T-helper 9 cell (primary cell): ENCODE measurements at places on chromosomes 1 and 21.

GRCh38 chr21:14545906-14546480, at the start of gene SAMSN1:
TSS of gene SAMSN1 (minus strand) at chr21:14546315. CDS start at chr21:14546261, 54 bp downstream.
- peak; percentile 55 for DNase-seq

GRCh38 chr1:176691251-176692228, 228.6 kb downstream of the PAPPA2 start:
- DNase-seq, result no peak

- no peak for DNase-seq
Observed at GRCh38 chr21:30710499-30710898, 8.1 kb downstream of the KRTAP21-3 start.

GRCh38 chr1:62981434-62981833, 197.5 kb downstream of the ATG4C start:
- no peak for DNase-seq

- DNase-seq, result no peak
Observed at GRCh38 chr1:226722240-226722900, 16.7 kb downstream of the ITPKB start.

- DNase-seq, result no peak
Observed at GRCh38 chr1:180230791-180231505, 884 bp downstream of the LHX4 start.

DNA sequence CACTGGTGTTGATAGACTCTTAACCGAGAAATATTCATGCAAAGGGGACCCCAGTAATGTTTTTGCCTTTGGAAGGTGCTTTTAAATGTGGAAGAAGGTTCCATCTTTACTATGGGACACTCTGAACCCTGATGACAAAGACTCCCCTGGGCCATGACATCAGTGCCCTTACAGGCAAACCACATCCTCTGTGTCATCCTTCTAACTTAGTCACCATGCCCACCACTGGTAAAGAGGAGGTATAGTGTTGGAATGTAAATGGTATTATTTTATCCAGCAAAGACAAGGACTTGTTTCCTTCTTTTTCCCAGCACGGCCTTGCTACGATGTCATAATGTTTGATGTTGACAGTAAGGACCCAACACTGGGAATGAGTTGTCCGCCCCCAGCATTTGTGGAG, 12.6 kb downstream of the METTL13 start:
- DNase-seq, result no peak

- DNase-seq, result no peak
Observed at GRCh38 chr21:24895885-24896734, 711.2 kb downstream of the MRPL39 start.

GRCh38 chr1:219171192-219171935, 2.3 kb upstream of the LYPLAL1 start:
- DNase-seq, result no peak

DNA sequence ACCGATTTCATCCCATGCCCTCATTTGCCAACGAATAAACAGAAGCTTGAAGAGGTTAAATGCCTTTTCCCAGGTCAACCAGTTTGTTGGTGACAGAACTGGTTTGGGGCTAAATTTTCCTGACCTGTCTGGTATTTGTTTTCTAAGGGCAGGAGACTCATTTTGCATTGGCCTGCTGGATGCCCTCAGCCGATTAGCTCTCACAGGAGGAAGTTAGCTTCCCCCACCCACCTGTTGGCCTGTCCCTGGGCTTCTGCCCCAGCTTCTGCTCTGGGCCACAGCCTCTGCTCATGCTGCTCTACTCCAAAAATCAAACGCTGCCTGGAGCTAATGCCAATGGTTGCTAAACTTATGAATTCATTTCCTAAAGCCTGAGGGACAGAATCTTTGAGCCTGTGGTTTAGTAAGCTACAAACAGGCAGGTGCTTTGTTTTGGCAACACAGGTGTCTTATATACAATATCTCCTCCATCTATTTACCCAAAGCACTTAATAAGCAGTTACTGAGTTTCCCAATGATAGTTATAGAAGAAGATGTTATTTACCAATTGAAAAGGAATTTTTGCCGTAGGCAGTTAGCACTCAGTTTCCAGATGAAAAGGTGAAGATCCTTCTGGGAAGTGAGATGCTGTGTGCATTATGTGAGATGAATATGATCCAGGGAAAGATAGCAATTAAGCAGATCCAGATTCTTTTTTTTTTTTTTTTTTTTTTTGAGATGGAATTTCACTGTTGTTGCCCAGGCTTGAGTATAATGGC, 82.3 kb downstream of the TM2D1 start:
- no peak for DNase-seq

- DNase-seq, result no peak
Observed at GRCh38 chr1:165542647-165543046, 1.2 kb upstream of the LRRC52 start.

DNA sequence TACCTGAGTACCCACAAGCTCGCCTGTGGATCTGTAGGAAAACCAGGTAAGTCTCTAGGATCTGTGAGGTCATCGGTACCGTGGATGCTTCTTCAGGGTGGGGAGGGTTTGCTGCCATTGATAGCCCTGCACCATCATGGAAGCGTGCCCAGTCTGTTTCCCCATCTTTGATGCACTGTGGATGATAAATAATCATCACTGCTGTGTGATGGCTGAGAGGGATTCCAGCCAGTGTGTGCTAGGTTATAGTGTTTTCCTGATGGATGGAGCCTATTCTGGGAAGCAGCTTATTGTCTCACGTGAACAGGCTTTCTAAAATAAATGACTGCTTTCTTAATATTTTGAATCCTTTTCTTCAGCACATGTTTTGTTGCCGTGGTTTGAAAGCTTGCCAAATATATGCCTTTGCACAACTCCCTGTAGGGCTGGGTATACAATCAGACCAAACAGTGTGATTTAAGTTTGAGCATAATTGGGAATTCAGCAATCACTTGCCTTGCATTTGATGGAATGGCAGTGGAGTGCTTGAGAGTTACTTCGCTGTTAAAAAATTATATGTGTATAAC, 113.8 kb downstream of the CAMTA1 start:
- DNase-seq, result no peak

DNA sequence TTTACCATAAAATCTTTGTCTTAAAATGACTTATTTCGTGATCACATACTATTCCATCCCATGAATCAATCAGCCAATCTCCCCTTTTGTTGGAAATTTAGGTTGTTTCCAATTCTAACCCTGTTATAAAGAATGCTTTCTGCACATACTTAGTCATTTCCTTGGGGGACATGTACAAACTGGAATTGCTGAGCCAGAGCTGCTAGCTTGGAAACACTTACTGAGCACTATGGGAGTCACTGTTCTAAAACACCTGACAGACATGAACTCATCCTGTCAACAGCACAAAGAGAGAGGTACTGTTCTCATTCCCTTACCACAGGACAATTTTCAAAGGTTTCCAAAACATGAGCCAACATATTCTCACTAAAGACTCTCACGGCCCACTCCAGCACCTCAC, 32.1 kb downstream of the AK2 start:
- DNase-seq, result no peak

- no peak for DNase-seq
Observed at GRCh38 chr21:33270986-33271385, 4.8 kb downstream of the IL10RB start.

DNA sequence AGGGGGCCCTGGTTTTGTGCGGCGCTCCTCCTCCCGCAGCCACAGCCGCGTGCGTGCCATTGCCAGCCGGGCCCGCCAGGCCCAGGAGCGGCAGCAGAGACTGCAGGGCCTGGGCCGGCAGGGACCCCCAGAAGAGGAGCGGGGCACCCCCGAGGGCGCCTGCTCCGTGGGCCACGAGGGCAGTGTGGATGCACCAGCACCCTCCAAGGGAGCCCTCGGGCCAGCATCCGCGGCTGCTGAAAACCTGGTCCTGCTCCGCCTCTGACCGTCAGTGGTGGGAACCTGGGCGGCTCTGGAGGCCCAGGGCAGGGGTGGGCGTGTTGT, 21.5 kb downstream of the PANK4 start:
- no peak for DNase-seq

DNA sequence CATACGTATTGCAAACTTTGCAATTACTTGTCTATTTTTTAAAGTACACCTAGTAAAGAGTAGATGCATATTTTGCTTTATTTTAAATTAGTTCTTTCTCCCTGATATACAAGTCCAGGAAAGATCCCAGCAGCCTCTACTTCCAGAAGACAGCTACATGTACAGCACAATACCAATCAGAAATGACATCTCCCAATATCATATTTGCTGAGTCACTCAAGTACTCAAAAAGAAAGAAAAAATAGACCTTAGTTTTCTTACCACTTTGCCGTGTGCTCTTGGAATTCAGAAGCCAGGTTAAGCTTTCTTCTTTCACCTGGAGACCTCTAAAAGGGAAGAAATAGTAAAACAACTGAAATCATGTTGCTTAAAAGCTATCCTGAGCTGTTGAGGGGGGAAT, 412.6 kb upstream of the RUNX1 start:
- DNase-seq, result no peak

DNA sequence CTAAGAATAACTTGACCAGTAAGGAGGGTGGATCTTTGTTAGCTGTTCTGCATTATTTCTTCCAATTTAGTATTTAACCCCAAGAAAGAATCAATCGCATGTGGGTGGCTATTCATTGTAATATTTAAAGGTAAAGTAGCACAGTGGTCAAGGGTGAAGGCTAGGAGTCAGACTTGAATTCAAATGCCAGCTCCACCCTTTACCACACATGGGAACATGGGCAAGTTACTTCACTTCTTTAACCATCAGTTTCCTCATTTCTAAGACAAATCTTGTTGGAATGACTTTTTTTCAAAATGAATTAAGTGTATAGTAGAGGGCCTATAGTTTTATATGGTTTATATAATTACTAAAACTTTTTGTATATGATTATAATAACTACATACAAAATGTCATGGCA, 71.3 kb upstream of the S1PR1 start:
- DNase-seq, result no peak

- no peak for DNase-seq
Observed at GRCh38 chr1:153623101-153623500, 4.2 kb downstream of the S100A13 start.

GRCh38 chr1:18072066-18072465, 35.5 kb upstream of the IGSF21 start:
- no peak for DNase-seq

GRCh38 chr1:47183308-47184089, 6.3 kb downstream of the PDZK1IP1 start:
- no peak for DNase-seq

GRCh38 chr1:192763756-192764155, 45.1 kb upstream of the RGS2 start:
- no peak for DNase-seq

DNA sequence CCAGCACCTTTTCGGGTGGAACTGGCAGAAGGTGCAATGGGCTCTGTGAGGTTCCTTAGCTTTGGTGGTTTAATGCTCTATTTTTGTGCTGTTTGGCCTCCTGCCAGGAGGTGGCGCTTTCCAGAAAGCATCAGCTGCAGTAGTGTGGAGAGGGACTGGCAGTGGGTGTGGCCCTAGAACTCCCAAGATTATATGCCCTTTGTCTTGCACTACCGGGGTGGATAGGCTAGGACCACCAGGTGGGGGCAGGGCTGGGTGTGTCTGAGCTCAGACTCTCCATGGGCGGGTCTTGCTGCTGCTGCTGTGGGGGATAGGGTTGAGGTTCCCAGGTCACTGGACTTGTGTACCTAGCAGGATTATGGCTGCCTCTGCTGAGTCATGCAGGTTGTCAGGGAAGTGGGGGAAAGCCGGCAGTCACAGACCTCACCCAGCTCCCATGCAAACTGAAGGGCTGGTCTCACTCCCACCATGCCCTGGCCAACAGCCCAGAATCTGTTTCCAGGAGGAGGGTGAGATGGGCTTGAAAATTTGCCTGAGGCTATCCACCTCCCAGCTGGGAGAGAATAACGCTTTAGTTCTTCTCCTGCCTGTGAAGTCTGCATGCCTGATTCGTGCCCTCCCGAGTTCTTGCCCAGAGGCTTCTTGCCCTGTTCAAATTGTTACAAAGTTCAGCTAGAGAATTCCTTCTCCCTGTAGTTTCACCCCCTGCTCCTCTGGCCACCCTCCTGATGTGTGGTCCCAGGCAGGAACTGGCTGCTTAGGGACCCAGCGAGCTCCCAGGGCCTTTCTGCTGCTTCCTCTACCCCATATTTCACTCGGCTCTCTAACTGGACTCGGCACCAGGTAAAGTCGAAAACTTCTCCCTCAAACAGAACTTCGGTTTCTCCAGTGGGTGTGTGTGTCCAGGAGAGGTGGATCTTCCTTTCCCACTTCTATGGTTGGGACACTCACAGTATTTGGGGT, 76.5 kb upstream of the BTG3 start:
- peak; percentile 44 for DNase-seq

- no peak for DNase-seq
Observed at GRCh38 chr1:179014123-179014522, 11.6 kb upstream of the FAM20B start.

- no peak for DNase-seq
Observed at GRCh38 chr1:114026797-114027196, 47.5 kb downstream of the OLFML3 start.
